ENCODE measurements at places on chromosomes 1 and 21.

DNA sequence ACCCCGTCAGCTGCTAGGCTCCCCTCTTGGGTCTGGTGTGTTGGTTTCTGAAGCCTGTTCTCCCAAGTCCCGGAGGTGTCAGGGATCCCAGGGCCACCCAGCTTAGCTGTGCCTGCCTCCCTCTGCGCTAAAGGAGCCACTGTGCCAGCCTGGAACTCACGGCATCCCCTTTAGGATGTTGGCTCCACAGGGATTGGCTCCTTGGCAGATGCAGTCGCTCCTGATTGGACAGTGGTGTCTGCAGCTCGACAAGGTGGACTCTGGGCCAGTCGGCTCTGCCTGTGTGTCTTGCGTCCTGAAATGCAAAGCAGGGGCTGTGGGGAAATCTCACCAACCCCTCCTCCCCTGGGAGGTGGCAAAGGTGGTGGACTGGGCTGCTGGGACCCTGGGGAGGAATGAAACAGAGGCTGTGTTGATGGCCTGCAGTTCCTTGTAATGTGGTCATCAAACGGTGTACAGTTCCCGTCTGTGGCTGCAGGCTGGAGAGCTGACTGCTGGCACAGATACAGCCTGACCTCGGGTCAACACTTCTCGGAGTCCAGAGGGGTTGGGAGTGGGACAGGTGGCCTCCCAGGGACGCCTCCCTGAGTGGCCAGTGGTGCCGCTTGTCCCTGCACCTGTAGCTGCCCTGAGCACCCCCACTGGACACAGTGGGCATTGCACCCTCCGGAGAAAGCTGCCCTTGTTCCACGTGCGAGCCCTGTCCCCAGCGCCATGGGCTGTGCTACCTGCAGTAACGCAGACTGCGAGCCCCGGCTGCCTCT lies 11.5 kb upstream of the KCNAB2 start:
- peak; percentile 29 for DNase-seq

GRCh38 chr1:11704194-11704529 lies 12.7 kb downstream of the DRAXIN start:
- DNase-seq = no peak

DNA sequence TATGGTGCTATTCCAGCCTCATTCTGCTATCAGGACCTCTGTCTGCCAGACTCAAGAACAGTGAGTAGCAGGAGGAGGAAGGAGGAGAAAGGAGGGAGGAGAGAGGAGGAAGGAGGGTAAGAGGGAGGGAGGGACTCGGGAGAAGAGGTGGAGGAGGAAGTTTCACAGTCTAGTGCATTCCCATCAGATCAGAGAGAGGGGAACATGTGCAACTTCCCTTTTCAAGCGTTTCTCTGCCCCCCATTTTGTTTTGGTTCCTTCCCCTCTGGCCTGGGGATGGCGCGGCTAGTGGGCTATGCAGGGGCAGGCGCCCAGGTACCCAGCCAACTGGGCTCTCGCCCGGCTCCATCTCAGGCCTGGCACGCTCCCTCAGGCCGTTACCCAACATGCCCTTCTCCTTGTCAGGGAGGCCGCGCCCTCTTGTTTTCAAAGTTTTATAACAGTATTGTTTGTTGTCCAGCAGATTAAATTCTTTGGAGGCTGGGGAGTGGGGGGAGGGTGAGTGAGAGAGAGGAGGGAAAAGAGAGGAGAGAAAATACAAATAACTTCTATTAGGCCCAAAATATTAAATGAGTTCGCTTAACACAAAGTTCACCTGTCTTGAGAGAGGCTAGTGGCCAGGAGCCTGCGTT lies 56.0 kb downstream of the CD46 start:
- peak; percentile 86 for DNase-seq

DNA sequence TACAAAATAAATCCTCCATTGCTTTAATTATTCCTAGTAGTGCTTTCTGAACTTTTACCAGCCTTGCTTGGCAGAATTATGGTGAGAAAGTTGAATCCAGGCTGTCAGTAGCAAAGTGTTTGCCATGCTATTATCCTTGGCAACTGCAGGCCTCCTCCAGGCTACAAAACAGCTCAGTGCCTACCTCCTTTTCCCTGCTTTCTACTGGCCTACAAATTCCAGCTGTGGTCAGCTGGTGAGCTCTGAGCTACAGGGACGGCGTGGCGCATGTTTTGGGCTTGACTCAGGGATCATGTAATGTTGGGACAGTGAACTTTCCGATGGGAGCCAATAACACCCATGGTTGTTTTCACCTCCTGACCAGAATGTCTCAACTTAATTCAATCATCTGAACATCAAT lies 456.1 kb upstream of the ADAMTS5 start:
- no peak for DNase-seq

DNA sequence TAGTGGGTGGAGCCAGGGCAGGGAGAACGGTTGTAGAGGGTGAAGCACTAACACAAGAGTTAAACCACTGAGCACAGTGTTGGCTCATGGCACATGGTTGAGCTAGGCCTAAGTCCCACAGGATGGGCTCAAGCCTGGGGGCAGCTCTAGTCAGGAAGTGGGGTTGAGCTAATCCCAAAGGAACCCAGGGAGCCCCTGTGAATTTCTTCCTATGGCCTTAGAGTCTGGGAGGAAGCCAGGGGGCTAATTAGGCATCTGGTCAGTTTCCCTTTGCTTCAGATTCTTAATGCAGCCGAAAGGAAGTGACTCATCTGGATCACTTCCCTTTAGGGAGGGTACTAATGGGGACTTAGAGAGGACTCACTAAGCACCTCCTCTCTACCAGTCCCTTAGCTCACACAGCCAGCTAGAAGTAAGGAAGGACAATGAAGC lies 10.1 kb downstream of the CFAP45 start:
- DNase-seq = peak; percentile 54

DNA sequence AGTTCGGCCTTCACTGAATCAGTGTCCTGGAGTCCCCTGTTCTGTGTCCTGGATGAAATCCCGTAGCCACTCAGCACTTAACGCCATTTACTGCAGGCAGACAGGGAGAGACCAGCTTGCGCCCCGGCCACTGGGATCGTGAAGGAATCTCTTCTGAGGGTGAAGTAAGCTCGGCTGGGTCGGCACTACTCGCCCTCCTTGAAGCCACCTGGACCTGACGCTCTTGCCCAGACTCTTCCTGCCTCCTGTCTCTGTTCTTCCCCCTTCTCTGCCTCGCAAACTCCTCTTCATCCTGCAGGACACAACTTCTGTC lies 99.9 kb upstream of the ZBTB40 start:
- no peak for DNase-seq

DNA sequence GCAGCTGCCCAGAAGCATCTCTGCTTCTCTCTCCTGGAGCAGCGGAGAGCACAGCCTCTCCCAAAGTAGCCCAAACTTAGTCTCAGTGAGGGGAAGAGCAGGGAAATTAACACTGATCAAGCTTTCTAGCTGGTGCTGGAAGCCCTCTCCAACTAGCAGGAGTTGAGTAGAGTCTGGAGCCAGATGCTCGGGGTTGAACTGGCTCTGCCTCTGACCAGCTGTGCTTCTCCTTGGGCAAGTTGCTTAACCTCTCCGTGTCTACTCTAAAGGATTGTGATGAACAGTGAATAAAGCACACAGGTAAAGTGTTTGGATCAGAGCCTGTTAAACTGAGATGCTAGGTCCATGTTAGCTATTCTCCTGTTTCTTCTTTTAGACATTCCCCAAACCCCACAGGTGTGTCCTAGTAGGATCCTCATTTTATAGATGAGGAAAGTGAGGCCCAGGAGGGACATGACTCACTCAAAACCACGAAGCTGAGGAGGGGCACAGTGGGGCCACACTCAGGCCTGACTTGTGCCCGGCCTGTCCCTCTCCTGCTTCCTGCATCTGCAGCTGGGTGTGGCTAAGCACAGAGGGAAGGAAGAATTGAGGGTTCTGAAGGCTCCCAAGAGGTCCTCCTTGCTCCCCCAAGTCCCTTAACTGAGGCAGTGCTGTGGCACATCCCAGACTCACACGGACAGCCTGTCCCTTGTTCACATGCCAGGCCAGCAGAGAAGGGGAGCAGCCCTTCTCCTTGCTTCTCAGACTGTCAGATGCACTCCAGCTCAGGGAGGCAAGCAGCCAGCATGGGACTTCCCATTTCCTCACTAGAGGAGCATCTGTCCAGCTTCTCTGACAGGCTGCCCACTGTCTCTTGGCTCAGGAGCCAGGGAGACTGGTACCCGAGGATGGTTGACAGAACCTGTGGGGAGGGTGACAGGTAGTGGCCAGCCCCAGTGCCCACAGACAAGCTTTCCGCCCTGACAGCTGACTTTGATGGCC lies 152.0 kb upstream of the IGSF21 start:
- no peak for DNase-seq

- DNase-seq = no peak
These were observed 12.4 kb upstream of the SCAF4 start for GRCh38 chr21:31744182-31744800.

GRCh38 chr1:182611787-182612186 lies 7.6 kb upstream of the RGS16 start:
- DNase-seq = no peak

- DNase-seq = no peak
These were observed 305.7 kb downstream of the SETD4 start for GRCh38 chr21:35754583-35754982.

- no peak for DNase-seq
These were observed 187.9 kb downstream of the SMYD3 start for GRCh38 chr1:246319083-246319714.

GRCh38 chr1:52913537-52913936 lies 8.0 kb downstream of the ECHDC2 start:
- no peak for DNase-seq

DNA sequence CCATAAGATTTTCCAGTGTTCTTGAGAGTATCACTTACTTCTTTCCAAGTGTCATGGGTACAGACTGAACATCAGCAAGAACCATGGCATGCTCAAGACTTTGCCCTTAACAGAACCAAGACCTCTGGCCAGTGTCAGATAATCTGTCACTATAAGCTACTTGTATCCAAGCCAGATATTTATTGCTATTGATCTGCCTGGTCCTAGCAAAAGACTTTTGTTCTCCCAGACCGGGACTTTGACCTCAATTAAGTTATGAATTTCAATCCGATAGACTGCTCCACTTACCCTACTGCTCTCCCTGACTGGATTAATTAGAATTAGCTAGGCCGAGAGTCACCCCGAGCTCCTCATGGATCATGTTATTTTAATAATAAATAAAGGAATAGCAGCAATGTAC lies 129.6 kb downstream of the ACBD6 start:
- DNase-seq = no peak

DNA sequence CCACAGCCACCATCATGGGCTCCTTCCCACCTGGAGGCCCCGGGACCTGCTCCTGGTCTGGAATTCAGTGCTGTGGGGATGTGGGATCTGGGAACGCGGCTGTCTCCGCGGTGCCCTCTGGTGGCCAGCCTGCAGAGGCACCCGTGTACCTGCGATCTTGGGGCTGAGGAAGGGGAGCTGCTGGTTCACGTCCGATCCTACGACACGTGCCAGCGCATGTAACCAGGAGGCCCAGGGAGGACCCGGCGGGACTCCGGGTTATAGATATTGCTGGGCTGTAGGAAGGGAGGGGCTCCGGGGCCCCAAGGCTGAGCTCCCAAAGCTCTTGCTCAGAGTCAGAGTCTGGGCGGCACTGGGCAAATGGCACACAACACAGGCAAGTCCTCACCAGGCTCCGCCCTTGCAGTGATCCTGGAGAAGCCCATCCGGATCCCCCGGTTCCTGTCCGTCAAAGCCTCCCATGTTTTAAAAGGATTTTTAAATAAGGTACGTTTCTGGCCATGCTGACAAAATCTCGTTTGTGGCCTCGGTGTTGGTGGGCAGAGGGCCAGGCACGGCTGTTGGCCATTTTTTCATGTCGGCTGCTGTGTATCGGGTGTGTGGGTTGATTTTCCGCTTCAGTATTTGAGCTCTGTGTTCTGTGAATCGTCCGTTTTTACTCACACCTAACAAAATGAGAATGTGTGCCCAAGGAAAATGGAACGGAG lies 20.1 kb downstream of the FAAP20 start:
- DNase-seq = peak; percentile 42

DNA sequence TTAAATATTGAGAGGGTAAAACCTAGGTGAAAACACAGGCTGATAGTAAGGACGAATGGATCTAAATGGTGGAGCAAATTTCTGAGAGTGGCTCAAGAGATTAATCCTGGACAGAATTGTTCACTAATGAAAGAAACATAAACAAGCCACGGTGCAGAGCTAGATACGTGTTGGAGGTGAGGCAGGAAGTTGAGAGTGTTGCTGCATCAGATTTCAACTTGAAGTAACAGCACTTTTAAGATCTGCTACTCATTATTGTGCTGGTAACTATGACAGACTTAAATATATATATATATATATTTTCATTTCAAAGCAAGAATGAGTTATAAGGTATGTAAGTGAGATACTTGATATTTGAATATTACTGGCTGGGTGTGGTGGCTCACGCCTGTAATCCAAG lies 64.9 kb downstream of the PTGS2 start:
- no peak for DNase-seq

DNA sequence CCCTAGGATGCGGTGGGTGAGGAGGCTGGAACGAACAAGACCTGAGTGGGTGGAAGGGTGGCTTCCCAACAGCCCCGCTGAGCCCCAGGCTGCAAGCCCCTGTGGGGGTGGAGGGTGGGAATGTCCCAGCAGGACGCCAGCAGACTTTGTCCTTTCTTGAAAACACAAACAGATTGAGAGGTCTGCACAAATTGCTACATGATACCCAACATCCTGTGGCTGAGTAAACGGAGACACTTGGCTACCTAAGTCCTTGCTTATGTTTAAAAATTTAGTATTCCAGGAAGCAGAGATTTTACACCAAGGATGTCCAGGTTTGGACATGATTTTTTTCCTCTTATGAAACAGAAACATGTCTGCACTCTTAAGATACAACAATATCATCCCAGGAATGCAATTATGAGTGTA lies 11.8 kb upstream of the F3 start:
- DNase-seq = no peak

DNA sequence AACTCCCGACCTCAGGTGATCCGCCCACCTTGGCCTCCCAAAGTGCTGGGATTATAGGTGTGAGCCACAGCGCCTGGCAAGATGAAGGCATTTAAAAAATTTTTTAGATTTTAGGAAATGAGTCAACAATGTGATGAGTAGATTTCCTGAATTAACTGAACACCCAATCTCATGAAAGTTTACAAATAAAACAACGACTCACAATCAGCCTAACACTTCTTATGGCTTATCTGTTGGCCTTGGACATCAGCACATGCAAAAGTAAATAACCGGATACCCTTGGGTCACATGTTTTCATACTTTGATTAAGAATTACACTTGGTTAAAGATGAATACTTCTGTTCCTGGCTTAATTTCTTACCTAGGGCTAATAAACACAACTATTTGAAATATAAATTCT lies 3.0 kb downstream of the GNG12 start:
- DNase-seq = no peak
